Thymus (tissue), 14 donors: ENCODE measurements at places on chromosomes 2 and 18. TPM values are rescaled to one million over a fixed set of nuclear protein-coding genes. Genes with fewer than 3 reads are reported as not detected.

The SLC9A4 gene
- 0.66 TPM for polyA plus RNA-seq

The ANKRD30B gene
- 0.02 TPM for polyA plus RNA-seq

The CYP20A1 gene
- polyA plus RNA-seq: 16.0 TPM

DNA sequence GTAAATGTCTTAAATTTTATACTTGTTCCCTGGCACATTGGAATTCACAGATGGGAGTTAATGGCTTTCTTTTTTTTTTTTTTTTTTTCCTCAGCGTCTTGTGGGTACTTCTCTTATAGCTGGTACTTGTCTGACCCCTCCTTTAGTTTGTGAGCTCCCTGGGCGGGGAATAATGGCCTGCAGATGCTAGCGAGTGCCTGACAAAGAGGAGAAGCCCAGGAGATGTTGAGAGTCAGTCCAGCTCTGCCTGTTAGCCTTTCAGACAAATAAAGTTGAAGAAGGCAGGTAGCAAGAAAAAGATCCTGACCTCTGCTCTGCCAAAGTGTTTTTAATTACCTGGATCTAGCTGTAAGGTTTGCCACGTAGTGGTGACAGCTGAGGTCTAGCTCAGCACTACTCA lies 6.6 kb downstream of the BCL2L11 start:
- H3K27me3 ChIP-seq: peaks cover 10% of the 10 kb centered on the region
- no peak for DNase-seq
- H3K36me3 ChIP-seq: peaks cover 70% of the 10 kb centered on the region
- no peak overlapping the region for H3K27ac ChIP-seq
